CD14-positive monocyte (primary cell): ENCODE measurements at places on chromosomes 7 and 10.

GRCh38 chr10:10584161-10584560 lies 433.5 kb upstream of the CELF2 start:
- no peak for DNase-seq

GRCh38 chr7:39265641-39266591 lies 288.2 kb downstream of the POU6F2 start:
- no peak for DNase-seq

- no peak for DNase-seq
Measured at GRCh38 chr10:75037171-75038153, 74.0 kb upstream of the SAMD8 start.

GRCh38 chr10:77673101-77673500 lies 35.5 kb upstream of the KCNMA1 start:
- DNase-seq, result no peak

DNA sequence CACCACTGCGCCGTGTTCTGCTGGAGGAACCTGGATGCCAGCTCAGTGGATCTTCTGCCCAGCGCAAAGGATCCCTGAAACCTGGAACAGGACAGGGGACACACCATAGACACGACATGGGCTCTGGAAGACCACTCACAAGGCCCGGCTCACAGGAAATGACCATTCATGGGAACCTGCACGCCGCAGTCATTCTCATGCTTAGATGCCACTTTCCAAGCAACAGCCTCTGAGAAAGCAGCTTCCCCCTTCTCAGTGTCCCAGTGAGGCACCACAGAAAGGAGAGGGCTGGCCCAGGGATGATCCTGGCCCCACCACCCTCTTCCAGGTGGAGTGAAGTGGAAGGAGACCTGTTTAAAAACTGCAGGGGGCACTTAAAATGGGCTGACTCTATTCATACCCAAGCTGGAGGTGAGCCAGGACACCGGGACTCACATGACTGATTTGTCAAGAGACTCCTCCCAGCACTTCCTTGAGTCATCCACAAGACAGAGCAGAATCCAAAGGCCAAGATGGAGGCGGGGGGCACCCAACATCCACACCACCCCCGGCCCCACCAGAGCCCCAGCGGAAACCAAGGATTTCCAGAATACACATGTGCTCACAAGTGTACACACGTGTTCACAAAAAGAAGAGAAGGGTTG lies 11.2 kb downstream of the CTBP2 start:
- DNase-seq, result peak; percentile 61

- DNase-seq, result peak; percentile 45
Measured at GRCh38 chr7:20021831-20022230, 195.4 kb downstream of the MACC1 start.

- DNase-seq, result no peak
Measured at GRCh38 chr10:71094712-71095390, 117.5 kb upstream of the UNC5B start.

- DNase-seq, result no peak
Measured at GRCh38 chr10:70508912-70509756, 30.6 kb downstream of the PALD1 start.

- DNase-seq, result no peak
Measured at GRCh38 chr10:71303569-71303907, 15.5 kb upstream of the SLC29A3 start.

DNA sequence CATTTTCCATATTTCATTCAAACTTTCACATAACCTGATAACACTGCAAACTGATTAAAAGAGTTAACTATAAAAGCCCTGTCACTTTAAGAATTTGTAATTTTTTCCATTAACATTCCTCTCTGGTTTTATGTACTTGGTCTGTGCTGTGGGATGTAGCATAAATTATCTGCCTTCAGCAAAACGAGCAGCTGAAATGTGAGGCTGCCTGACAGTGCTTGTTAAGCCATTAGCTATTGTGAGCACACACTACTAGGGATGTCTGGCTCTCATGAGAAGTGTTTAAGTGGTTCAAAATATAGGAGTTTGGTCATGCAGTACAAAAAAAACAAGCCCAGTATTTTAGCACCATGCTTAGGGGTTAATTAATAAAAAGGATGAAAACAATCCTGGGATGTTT lies 63.0 kb downstream of the HOXA1 start:
- DNase-seq, result no peak

DNA sequence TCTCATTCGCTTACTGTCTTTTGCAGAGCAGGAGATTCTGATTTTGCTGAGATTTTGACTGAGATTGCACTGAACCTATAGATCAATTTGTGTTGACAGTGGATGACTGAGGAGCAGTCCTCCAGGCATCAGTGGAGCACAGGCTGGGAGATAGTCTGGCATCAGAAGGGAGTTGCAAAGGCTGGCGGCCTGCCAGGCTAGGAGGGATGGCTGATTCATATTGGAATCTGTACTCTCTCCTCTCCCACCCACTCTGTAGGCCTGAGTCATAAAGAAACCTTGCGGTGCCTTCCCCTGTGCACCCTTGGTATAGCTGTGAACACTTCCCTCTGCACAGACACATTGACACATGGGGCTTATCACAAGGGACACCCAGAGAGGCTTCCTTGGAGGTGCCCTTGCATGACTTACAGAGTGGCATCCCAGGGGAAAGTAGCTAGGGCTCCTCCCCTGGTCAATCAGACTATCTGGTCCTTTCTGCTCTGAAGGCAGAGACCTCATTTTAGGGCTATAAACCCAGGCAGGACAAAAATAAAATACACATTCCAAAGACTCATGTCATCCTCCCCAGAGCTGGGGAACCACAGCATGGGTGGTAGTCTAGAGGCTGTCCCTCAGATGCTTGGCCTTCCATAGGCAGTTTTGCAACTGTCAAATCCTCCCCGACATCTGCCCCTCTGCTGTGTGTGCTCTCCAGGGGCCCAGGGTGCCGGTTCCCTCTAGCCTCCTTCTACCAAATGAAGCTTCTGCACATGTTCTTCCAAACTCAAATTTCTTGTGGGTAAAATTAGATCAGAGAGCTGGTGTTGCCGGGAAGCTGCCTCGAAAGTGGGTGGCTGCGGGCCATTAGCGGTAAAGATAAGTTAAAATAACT lies 37.4 kb upstream of the EEPD1 start:
- peak; percentile 92 for DNase-seq

GRCh38 chr7:143217806-143218205 lies 4.0 kb upstream of the TAS2R40 start:
- no peak for DNase-seq

GRCh38 chr10:112535531-112535951 lies 88.5 kb downstream of the VTI1A start:
- no peak for DNase-seq

DNA sequence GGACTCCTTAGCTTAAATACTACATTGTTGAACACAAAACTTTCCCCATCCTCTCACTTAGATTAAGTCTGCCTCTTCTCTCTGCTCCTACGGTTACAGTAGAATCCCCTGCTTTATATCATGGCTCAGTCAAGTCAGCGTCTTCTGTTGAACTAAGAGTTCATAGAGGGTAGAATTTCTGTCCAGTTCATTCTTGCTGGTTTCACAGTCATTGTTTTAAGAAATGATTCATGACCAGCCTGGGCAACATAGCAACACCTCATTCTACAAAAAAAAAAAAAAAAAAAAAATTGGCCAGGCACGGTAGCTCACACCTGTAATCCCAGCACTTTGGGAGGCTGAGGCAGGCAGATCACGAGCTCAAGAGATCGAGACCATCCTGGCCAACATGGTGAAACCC lies 3.7 kb upstream of the ZFYVE27 start:
- DNase-seq, result no peak

DNA sequence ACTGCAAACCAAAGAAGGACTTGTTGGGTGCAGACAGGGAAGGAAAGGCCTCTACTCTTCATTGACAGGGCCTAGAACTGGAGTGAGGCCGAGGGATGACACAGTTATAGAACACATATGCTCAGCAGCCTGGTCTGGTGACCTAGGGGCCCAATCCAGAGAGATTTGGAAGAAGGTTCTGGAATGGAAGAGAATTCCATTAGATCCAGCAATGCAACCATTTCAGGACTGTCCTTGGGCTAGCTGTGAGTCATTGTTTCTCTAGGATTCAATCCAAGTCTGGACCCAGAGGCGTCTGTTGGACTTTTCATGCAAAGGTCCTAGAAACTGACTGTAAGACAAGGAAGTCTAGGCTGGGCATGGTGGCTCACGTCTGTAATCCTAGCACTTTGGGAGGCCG lies 59.2 kb downstream of the WIPF3 start:
- DNase-seq, result no peak

- DNase-seq, result no peak
Measured at GRCh38 chr7:47979832-47980181, 392 bp upstream of the HUS1 start.
